ENCODE measurements at places on chromosomes 5 and 9. TPM values are rescaled to one million over a fixed set of nuclear protein-coding genes. Genes with fewer than 3 reads are reported as not detected.

The C9 gene
- not detected for total RNA-seq

The TOR4A gene
- total RNA-seq, result 180 TPM

The PCDHGC5 gene
- total RNA-seq, result not detected

The GABRA1 gene
- total RNA-seq, result not detected

The AHRR gene
- 0.92 TPM for total RNA-seq

The KLF4 gene
- total RNA-seq, result 84.6 TPM

The MARCOL gene
- total RNA-seq, result not detected

The SPINK4 gene
- total RNA-seq, result not detected

The ACTL7B gene
- total RNA-seq, result not detected

The MIER3 gene
- total RNA-seq, result 30.1 TPM

- peaks cover 7% of the 10 kb centered on the region for H3K4me1 ChIP-seq
- DNase-seq, result no peak
- no peak overlapping the region for H3K27ac ChIP-seq
- H3K4me3 ChIP-seq, result no peak overlapping the region
These were observed 13.3 kb upstream of the PSMD5 start for GRCh38 chr9:120855827-120856670.

DNA sequence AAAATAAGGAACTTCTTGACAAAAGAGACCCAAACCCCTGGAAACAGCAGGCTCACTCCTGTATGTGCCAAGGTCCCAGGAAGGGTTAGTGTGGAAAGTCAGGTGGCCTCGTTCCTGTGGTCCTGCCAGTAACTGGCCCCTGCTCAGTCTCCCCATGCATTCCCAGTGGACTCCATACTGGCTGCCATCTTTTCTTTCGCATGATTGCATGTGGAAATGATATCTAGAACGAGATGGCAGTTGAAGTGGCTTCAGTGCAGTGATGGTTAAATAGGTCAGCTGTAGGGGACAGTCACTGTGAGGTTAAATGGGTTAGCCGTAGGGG lies 30.4 kb downstream of the AHRR start:
- no peak overlapping the region for H3K27ac ChIP-seq
- no peaks in the 10 kb centered on the region for H3K36me3 ChIP-seq
- no peaks in the 10 kb centered on the region for H3K4me1 ChIP-seq
- H3K4me3 ChIP-seq, result no peak overlapping the region
- peak; percentile 2 for DNase-seq

- peak; percentile 74 for DNase-seq
- peaks cover 6% of the 10 kb centered on the region for H3K27me3 ChIP-seq
- peak overlapping the region; percentile 60 for H3K4me3 ChIP-seq
- peak overlapping the region; percentile 93 for H3K27ac ChIP-seq
- H3K36me3 ChIP-seq, result peaks cover 16% of the 10 kb centered on the region
- H3K4me1 ChIP-seq, result peaks cover 78% of the 10 kb centered on the region
These were observed 708 bp upstream of the TUBB4B start for GRCh38 chr9:137240318-137240840.

DNA sequence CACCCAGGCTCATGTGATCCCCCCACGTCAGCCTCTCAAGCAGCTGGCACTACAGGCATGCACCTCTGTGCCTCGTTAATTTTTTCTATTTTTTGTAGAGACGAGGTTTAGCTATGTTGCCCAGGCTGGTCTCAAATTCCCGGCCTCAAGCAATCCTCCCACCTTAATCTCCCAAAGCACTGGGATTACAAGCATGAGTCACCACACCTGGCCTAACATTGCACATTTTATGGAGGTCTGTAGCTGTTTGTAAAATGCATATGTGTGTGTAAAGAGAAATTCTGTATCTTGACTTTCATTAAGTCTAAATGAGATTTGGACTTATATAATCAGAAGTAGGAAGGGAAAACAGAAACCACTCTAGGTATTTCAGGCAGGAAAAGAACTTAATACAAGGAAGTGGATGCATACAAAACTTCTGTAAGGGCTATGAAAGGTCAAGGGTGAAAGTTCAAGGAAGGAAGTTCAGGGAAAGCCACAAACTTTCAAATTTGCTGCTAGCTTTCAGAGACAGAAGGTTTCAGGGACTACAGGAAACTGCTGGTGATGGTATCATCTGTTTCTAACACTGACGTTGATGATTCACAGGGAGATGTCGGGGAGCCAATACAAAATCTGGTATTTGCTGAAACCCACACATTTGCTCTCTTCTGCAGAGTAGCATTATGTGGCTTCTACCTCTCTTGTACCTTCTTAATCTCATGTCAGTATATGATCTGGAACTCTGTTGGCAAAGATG lies 209.4 kb downstream of the PIK3R1 start:
- H3K36me3 ChIP-seq, result no peaks in the 10 kb centered on the region
- peak; percentile 45 for DNase-seq
- no peak overlapping the region for H3K4me3 ChIP-seq
- peaks cover 10% of the 10 kb centered on the region for H3K4me1 ChIP-seq

- H3K4me1 ChIP-seq, result no peaks in the 10 kb centered on the region
- H3K36me3 ChIP-seq, result peaks cover 47% of the 10 kb centered on the region
- H3K27me3 ChIP-seq, result no peaks in the 10 kb centered on the region
- DNase-seq, result no peak
- no peak overlapping the region for H3K27ac ChIP-seq
- no peak overlapping the region for H3K4me3 ChIP-seq
These were observed 66.8 kb downstream of the FCHO2 start for GRCh38 chr5:73022471-73023169.

- no peaks in the 10 kb centered on the region for H3K27me3 ChIP-seq
- H3K27ac ChIP-seq, result no peak overlapping the region
- H3K4me1 ChIP-seq, result no peaks in the 10 kb centered on the region
- no peaks in the 10 kb centered on the region for H3K36me3 ChIP-seq
These were observed 413.6 kb upstream of the TNC start for GRCh38 chr9:115531410-115532125.

DNA sequence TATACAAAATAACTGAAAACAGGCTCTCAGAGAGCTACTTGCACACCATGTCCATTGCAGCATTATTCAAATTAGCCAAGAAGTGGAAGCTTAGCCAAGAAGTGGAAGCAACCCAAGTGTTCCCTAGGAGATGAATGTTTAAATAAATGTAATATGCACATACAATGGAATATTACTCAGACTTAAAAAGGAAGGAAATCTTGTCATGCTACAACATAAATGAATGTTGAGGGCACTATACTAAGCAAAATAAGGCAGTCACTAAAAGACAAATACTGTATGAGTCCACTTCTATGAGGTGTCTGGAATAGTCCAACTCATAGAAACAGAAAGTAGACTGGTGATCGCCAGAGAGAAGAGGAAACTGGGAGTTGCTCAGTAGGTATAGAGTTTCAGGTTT lies 438.1 kb downstream of the MAT2B start:
- H3K27ac ChIP-seq, result no peak overlapping the region
- H3K4me1 ChIP-seq, result no peaks in the 10 kb centered on the region
- DNase-seq, result peak; percentile 29
- H3K27me3 ChIP-seq, result no peaks in the 10 kb centered on the region

GRCh38 chr5:139900546-139901250 lies 105.1 kb downstream of the PSD2 start:
- H3K27ac ChIP-seq, result no peak overlapping the region
- H3K27me3 ChIP-seq, result peaks cover 41% of the 10 kb centered on the region
- peaks cover 25% of the 10 kb centered on the region for H3K4me1 ChIP-seq
- no peak for DNase-seq
- no peak overlapping the region for H3K4me3 ChIP-seq
- H3K36me3 ChIP-seq, result no peaks in the 10 kb centered on the region

GRCh38 chr5:180289966-180290365 lies 1.9 kb downstream of the MAPK9 start:
- no peak for DNase-seq
- no peaks in the 10 kb centered on the region for H3K27me3 ChIP-seq
- H3K27ac ChIP-seq, result no peak overlapping the region
- peak overlapping the region; percentile 61 for H3K4me3 ChIP-seq
- peaks cover 45% of the 10 kb centered on the region for H3K4me1 ChIP-seq

- H3K27ac ChIP-seq, result no peak overlapping the region
- H3K36me3 ChIP-seq, result no peaks in the 10 kb centered on the region
- peak; percentile 17 for DNase-seq
- H3K4me3 ChIP-seq, result no peak overlapping the region
- no peaks in the 10 kb centered on the region for H3K4me1 ChIP-seq
These were observed 104.3 kb upstream of the PCSK1 start for GRCh38 chr5:96537386-96537785.

GRCh38 chr5:5304361-5305020 lies 118.0 kb upstream of the ICE1 start:
- no peaks in the 10 kb centered on the region for H3K27me3 ChIP-seq
- no peak overlapping the region for H3K4me3 ChIP-seq
- no peaks in the 10 kb centered on the region for H3K4me1 ChIP-seq
- H3K27ac ChIP-seq, result no peak overlapping the region
- DNase-seq, result no peak

GRCh38 chr5:154131817-154132216 lies 58.7 kb upstream of the GALNT10 start:
- no peaks in the 10 kb centered on the region for H3K36me3 ChIP-seq
- no peaks in the 10 kb centered on the region for H3K4me1 ChIP-seq
- no peak overlapping the region for H3K27ac ChIP-seq
- no peaks in the 10 kb centered on the region for H3K27me3 ChIP-seq
- no peak overlapping the region for H3K4me3 ChIP-seq

DNA sequence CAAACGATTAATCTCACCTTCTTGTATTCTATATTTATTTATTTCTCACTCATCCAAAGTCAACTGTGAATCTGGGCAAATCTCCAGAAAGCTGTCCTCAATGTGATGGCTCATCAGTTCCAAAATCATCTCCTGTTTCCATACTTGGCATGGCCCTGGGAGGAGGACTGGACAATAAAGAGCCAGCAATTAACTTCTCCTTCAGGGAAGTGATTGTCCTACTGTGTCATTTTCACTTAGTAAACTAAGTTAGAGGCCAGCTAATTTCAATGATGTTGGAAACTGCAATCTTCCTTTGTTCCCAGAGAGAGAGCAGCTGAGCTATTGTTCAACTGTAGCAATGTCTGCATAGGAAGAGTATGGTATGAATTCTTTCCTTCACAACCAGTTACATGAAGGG lies 17.5 kb downstream of the CDH12 start:
- H3K4me1 ChIP-seq, result no peaks in the 10 kb centered on the region
- no peaks in the 10 kb centered on the region for H3K27me3 ChIP-seq
- no peak overlapping the region for H3K27ac ChIP-seq
- H3K36me3 ChIP-seq, result no peaks in the 10 kb centered on the region
- no peak for DNase-seq

GRCh38 chr5:53942724-53943123 lies 367.6 kb downstream of the ARL15 start:
- no peak overlapping the region for H3K4me3 ChIP-seq
- no peaks in the 10 kb centered on the region for H3K4me1 ChIP-seq
- H3K36me3 ChIP-seq, result no peaks in the 10 kb centered on the region
- no peak overlapping the region for H3K27ac ChIP-seq
- H3K27me3 ChIP-seq, result no peaks in the 10 kb centered on the region
- peak; percentile 53 for DNase-seq

DNA sequence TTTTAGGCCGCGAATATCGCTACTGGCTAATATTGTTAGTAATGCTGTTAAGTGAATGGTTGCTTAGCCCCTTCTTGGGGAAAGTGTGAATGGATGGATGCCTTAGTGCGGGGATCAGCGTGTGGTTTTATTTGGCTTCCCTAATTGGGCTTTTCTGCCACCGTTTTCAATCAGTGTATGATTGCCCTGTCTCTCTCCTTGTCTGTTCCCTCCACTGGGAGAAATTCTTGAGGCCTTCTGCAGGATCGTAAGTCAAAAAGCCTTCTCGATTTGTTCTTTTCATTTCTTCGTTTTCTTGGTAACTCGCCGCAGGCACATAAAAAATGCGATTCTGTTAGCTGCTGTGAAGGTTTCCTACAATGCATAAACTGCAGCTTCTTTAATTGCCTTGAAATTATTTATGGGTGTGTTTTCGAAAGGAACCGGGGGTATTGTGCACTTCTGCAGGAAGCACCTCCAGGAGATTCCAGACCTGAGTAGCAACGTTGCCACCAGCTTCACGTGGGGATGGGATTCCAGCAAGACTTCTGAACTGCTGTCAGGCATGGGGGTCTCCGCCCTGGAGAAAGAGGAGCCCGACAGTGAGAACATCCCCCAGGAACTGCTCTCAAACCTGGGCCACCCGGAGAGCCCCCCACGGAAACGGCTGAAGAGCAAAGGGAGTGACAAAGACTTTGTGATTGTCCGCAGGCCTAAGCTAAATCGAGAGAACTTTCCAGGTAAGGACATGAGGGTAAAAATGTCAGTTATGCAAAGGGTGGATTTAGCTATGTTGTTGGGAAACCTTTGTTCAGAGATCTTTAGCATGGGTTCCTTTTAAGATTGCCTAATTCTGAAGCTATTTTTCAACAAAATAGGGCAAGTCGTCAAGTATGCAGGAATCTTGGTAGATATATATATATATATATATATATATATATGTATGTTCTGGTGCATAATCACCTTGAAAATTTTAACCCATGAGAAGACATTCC lies 700 bp downstream of the SKP2 start:
- H3K27ac ChIP-seq, result no peak overlapping the region
- no peaks in the 10 kb centered on the region for H3K27me3 ChIP-seq
- peaks cover 24% of the 10 kb centered on the region for H3K36me3 ChIP-seq
- H3K4me3 ChIP-seq, result peak overlapping the region; percentile 91
- peak; percentile 31 for DNase-seq

- H3K36me3 ChIP-seq, result no peaks in the 10 kb centered on the region
- H3K4me1 ChIP-seq, result no peaks in the 10 kb centered on the region
- H3K27me3 ChIP-seq, result no peaks in the 10 kb centered on the region
- no peak for DNase-seq
These were observed 7.8 kb downstream of the ENG start for GRCh38 chr9:127846443-127847177.

GRCh38 chr5:172172912-172173563 lies 15.0 kb downstream of the STK10 start:
- DNase-seq, result no peak
- H3K4me1 ChIP-seq, result peaks cover 9% of the 10 kb centered on the region
- H3K27me3 ChIP-seq, result no peaks in the 10 kb centered on the region
- H3K27ac ChIP-seq, result peak overlapping the region; percentile 83
- H3K36me3 ChIP-seq, result no peaks in the 10 kb centered on the region

DNA sequence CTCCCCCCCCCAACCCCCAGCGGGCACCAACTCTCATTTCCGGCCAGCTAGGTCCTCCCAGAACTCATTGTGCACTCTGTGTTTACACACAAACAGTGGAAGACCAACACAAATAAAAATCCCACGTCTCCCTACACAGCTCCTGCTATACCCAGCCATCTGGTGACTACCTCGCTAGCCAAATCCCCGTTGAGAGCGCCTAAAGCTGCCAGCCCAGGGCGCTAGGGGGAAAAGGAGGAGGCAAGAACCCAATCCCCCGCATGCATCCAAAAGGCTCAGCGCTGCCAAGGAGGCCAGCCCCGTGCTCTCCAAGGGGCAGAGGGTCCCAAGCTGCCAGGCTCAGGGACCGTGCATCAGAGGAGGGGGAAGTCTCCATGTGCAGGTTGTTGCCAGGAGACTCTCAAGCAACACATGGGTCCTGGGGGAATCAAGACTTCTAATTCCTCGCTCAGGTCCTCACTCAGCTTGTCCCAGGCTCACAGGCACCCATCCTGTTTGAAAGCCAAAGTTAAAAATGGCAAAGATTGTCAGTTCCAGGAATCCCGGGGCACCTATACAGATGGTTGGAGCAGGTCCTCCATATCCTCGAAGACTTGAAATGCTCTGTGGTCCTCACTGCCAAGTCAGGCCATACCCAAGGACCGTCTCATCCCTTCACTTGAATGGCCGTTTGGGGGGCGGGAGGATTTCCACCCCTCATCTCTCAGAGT lies 2.7 kb downstream of the ASTN2 start:
- no peak overlapping the region for H3K27ac ChIP-seq
- no peak for DNase-seq
- no peaks in the 10 kb centered on the region for H3K36me3 ChIP-seq
- peak overlapping the region; percentile 51 for H3K4me3 ChIP-seq
- H3K4me1 ChIP-seq, result peaks cover 36% of the 10 kb centered on the region

Measured in stomach (tissue), 19 donors.